Peyer's patch (tissue), 4 donors: ENCODE measurements at places on chromosomes 2 and 18. TPM values are rescaled to one million over a fixed set of nuclear protein-coding genes. Genes with fewer than 3 reads are reported as not detected.

Gene IL36RN
- total RNA-seq, result not detected

Gene TMEM247
- total RNA-seq, result not detected

Gene SNORC
- 5.0 TPM for total RNA-seq

GRCh38 chr2:144948205-144948855 lies 428.4 kb upstream of the ZEB2 start:
- no peak overlapping the region for H3K27ac ChIP-seq
- peaks cover 14% of the 10 kb centered on the region for H3K4me1 ChIP-seq
- no peak overlapping the region for H3K4me3 ChIP-seq
- DNase-seq, result no peak
- no peaks in the 10 kb centered on the region for H3K27me3 ChIP-seq
- no peaks in the 10 kb centered on the region for H3K36me3 ChIP-seq

DNA sequence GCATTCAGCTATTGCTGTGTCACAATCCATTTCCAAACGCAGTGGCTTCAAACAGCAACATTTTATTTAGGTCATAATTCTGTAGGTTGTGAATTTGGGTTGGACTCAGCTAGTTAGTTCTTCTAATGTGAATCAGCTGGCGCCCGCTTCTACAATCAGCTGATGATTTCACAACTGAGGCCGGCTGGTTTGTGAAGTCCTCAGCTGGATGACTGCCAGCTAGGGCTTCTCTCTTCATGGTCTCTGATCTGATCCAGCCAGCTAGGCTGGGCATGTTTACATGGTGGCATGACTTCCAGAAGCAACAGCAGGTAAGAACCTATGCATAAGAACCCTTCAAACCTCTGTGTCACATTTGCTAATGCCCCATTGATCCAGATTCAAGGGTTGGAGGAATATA lies 172.0 kb downstream of the SLC4A10 start:
- H3K27ac ChIP-seq, result no peak overlapping the region
- DNase-seq, result no peak
- no peaks in the 10 kb centered on the region for H3K4me1 ChIP-seq

DNA sequence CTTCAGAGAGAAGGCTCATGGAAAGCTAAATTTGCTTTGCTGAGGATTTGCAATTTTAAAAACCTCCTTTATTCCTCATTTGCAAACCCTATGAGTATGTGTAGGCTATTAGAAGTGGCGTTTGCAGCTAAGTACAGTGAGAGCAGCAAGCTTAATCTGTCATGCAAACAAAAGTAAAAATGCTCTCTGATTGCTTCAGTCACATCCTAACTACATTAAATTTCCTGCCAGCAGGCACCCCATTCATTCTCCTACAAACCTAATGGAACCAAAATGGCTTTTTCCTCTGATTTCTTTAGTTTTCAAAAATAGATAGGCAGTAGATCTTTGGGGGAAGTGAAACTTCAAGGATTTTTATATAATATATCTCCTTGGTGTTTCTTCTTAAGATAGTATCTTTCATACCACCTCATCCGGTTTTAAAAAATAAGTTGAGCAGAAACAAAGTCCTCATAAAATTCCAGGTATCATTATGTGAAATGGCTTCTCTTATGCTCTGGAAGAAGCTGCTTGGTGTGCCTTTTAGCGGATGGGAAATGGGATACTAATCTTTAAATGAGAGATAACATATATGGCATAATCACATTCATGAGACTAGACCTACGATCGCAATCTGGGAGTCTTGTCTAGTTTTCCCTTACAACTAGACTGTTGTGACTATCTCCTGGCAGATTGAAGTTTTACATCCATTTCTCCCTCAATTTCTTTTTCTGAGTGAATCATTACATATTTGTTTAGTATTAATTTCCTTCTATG lies 49.1 kb downstream of the CLIP4 start:
- no peaks in the 10 kb centered on the region for H3K27me3 ChIP-seq
- no peaks in the 10 kb centered on the region for H3K4me1 ChIP-seq
- DNase-seq, result no peak
- H3K4me3 ChIP-seq, result no peak overlapping the region

DNA sequence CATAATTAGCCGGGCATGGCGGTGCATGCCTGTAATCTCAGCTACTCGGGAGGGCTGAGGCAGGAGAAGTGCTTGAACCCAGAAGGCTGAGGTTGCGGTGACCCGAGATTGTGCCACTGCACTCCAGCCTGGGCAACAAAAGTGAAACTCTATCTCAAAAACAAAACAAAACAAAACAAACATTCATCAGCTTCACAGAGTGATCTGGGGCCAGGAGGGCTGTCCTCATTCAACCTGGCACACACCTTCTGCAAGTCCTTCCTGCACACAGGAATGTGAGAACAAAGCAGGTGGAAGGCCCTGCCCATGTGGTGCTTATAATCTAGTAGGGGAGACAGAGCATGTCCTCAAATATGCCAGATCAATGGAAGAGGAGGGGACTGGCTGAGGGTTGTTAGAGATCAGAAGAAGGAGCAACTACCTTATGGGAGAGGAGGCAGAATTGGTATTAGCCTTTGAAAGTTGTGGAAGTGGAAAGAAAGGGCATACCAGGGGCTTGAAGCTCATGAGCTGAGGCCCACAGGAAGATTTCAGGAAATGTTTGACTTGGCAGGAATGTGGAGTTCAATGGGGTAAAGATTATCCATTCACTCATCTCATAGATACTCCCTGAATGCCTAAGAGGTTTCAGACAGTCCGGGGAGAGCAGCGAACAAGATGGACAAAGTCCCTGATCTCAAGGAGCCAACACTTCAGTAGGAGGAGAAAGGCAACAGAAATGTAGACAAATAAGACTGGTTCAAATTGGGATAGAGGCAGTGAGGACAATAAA lies 155.3 kb upstream of the SIX3 start:
- no peak overlapping the region for H3K27ac ChIP-seq
- no peaks in the 10 kb centered on the region for H3K36me3 ChIP-seq
- H3K27me3 ChIP-seq, result no peaks in the 10 kb centered on the region
- no peak for DNase-seq

GRCh38 chr2:71637736-71638135 lies 184.4 kb downstream of the DYSF start:
- H3K27ac ChIP-seq, result no peak overlapping the region
- no peaks in the 10 kb centered on the region for H3K4me1 ChIP-seq
- H3K36me3 ChIP-seq, result no peaks in the 10 kb centered on the region
- H3K27me3 ChIP-seq, result no peaks in the 10 kb centered on the region
- DNase-seq, result no peak

DNA sequence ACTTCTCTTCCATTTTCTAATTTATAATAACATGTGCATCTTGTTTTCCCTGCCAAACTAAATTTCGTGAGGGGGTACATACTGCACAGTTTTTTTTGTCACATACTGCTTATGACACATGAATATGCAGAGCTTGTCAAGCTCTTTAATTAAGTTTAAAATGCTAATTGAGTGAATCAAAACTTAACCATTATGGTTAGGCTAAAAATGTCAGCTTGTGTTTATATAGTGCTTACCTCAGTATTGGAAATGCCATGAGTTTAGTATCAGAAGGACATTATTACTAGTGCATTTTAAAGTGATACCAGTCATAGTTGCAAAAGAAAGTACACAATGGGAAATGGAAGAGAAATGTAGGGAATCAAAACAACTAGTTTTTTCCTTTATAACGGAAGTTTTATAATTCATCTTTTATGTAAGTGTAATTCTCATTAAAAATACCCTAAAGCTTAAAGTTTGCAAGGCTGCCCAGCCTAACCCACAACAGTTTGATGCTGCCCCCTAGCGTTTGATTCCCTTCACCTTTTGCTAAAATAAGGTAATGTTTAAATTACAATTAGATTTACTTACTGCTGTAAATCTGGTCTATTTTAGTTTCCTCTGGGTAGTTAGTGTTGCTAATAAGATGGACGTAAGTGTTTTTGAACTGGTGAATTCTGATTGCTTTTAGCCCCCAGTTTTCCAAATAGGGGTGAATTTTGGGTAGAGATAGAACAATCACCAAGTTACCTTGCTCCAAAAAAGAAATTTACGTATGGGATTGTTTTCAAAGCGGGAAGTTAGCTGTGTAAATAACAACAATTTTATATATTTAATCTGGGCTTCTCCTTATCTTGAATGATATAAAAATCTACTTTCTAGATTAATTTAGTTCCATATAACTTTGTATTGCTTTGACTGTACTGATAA lies 3.2 kb downstream of the SLC39A10 start:
- no peaks in the 10 kb centered on the region for H3K27me3 ChIP-seq
- no peak overlapping the region for H3K4me3 ChIP-seq
- H3K36me3 ChIP-seq, result no peaks in the 10 kb centered on the region
- peak overlapping the region; percentile 100 for H3K27ac ChIP-seq
- peak; percentile 93 for DNase-seq
- no peaks in the 10 kb centered on the region for H3K4me1 ChIP-seq

DNA sequence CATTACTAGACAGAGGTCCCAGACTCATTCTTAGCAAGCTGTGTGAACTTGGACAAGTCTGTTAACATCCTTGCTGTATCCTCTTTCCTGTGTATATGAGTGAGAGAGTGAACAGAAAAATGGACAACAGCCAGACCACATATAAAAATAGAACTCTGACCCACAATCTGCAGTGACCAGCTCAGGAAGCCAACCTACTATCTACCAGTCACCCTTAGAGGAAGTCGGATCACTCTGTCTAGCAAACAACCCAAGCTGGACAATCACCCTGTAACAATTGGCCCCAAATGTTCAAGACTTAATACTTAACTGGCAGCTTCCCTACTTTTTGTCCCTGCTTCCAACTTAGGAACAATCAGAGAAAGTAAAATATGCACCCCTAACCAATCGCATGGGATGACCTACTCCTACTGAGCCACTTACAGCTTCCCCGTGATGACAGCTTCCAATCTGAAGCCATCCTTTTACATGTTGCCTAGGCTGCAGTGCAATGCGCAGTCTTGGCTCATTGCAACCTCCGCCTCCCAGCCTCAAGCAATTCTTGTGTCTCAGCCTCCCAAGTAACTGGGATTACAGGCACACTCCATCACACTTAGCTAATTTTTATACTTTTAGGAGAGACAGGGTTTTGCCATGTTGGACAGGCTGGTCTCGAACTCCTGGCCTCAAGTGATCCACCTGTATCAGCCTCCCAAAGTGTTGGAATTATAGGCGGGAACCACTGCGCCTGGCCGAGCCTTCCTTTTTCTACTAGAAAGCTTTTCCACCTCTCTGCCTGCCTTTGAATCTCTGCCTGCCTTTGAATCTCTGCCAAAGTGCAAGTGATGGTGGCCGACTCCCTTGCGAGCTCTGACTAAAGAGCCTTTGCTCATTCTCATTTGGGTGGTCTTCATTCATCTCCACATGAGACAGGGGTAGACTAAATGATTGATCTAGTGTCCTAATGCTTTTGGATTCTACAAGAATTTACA lies 158.3 kb upstream of the NDUFV2 start:
- no peak for DNase-seq
- no peak overlapping the region for H3K27ac ChIP-seq
- H3K4me1 ChIP-seq, result no peaks in the 10 kb centered on the region
- H3K27me3 ChIP-seq, result no peaks in the 10 kb centered on the region

DNA sequence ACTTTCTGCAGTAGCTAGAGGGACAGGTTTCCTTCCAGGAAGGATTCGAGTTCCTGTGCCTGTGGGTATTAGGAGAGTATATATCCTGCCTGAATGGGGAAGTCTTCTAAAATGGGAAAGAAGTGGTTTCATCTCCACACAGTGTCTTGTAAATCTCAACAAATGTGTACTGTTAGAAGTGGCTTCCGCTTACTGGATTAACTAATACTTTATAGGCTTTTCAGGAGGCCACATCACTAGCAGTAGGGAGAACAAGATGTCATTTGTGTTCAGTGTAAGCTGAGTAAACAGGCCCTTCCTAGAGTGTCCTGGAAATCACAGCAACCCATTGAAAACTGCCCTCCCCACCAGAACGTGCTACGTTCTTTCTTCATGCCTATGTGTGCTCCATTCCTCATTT lies 12.5 kb upstream of the POLR1B start:
- no peak for DNase-seq
- H3K4me3 ChIP-seq, result no peak overlapping the region

DNA sequence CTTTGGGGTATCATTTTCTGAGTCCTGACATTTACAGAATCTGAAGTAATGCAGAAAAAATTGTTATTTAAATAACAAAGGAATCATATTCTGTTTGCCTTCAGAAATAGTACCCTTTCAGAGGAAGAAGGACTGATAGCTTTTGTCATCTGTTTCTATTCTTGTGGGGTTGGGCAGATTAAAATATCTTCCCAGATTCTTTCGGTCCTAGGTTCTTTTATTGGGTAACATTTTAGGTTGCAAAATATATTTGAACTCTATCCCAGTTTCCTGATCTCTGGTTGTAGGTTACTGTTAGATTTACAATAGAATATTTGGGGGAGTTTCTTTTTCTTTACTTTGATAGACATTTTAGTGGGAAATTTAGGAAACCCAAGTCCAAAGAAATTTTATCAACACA lies 550.5 kb downstream of the SPAG16 start:
- no peaks in the 10 kb centered on the region for H3K4me1 ChIP-seq
- H3K4me3 ChIP-seq, result no peak overlapping the region
- no peaks in the 10 kb centered on the region for H3K36me3 ChIP-seq
- DNase-seq, result no peak
- no peaks in the 10 kb centered on the region for H3K27me3 ChIP-seq

- H3K27me3 ChIP-seq, result no peaks in the 10 kb centered on the region
- no peaks in the 10 kb centered on the region for H3K4me1 ChIP-seq
- no peaks in the 10 kb centered on the region for H3K36me3 ChIP-seq
- no peak overlapping the region for H3K4me3 ChIP-seq
- DNase-seq, result no peak
- no peak overlapping the region for H3K27ac ChIP-seq
Measured at GRCh38 chr2:144364944-144365738, 154.8 kb downstream of the ZEB2 start.

- H3K4me1 ChIP-seq, result no peaks in the 10 kb centered on the region
- no peak overlapping the region for H3K4me3 ChIP-seq
- no peak for DNase-seq
Measured at GRCh38 chr18:10361660-10362059, 92.8 kb upstream of the APCDD1 start.

GRCh38 chr2:35343135-35343534 lies 1012.4 kb upstream of the CRIM1 start:
- no peak overlapping the region for H3K27ac ChIP-seq
- no peaks in the 10 kb centered on the region for H3K27me3 ChIP-seq
- H3K36me3 ChIP-seq, result no peaks in the 10 kb centered on the region
- no peak for DNase-seq
- no peak overlapping the region for H3K4me3 ChIP-seq
